K562 (cell line): ENCODE measurements at places on chromosomes 16 and 17. TPM values are rescaled to one million over a fixed set of nuclear protein-coding genes. Genes with fewer than 3 reads are reported as not detected.

GRCh38 chr16:72216767-72217166 lies 44.8 kb upstream of the PMFBP1 start:
- H3K27me3 ChIP-seq = no peaks in the 10 kb centered on the region
- H3K4me3 ChIP-seq = no peak overlapping the region
- H3K27ac ChIP-seq = no peak overlapping the region
- H3K4me1 ChIP-seq = no peaks in the 10 kb centered on the region

- H3K4me1 ChIP-seq = no peaks in the 10 kb centered on the region
- no peak overlapping the region for H3K27ac ChIP-seq
- H3K36me3 ChIP-seq = no peaks in the 10 kb centered on the region
- no peaks in the 10 kb centered on the region; the same call in 2 of the 3 replicates for H3K27me3 ChIP-seq
- no peak overlapping the region for H3K4me3 ChIP-seq
Observed at GRCh38 chr17:9290226-9290613, 268.9 kb downstream of the NTN1 start.

- H3K4me3 ChIP-seq = no peak overlapping the region
- no peaks in the 10 kb centered on the region for H3K36me3 ChIP-seq
- H3K27ac ChIP-seq = no peak overlapping the region
- DNase-seq = no peak
Observed at GRCh38 chr16:17331991-17332390, 138.8 kb downstream of the XYLT1 start.

APOH gene
- total RNA-seq = 1.1 and 1.2 TPM in 2 replicates

DNA sequence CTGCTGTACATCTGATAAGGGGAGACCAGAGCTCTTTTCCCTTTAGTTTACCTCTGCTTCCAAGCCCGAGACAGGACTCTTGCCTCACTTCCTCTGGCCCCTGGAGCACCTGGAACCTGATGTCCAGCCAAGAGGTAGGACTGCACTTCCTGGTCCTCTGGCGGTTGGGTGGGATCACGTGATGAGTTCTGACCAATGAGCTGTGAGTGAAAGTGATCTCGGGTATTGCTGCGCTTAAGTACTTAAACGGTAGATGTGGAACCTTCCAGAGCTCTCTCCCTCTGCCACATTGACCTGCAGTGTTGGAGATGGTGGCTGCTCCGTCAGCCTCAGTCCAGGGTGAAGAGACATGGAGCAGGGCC lies 67.0 kb downstream of the SMPD3 start:
- no peaks in the 10 kb centered on the region for H3K27me3 ChIP-seq
- peak; percentile 93 for DNase-seq
- no peak overlapping the region for H3K4me3 ChIP-seq
- H3K4me1 ChIP-seq = peaks cover 27% of the 10 kb centered on the region
- H3K36me3 ChIP-seq = no peaks in the 10 kb centered on the region
- H3K27ac ChIP-seq = peak overlapping the region; percentile 18; the same call in 1 of the 3 replicates

DNA sequence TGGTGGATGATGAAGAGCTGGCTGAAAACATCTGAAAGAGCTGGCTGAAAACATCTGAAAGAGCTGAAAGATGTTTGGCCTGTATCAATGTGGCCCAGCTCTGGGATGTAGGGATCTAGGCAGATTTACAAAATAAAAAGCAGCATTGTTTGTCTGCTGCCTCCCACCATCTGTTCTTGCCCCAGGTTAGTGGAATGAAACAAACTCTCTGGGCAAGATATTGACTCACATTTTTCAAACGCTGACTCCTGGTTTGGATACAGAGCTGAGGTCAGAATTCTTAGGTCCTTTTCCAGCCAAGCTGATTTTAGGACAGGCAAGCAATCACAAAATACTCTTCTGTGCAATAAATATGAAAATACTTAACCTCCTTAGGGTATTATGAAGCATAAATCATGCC lies 139.0 kb downstream of the STX8 start:
- no peaks in the 10 kb centered on the region for H3K36me3 ChIP-seq
- no peaks in the 10 kb centered on the region for H3K27me3 ChIP-seq
- H3K27ac ChIP-seq = no peak overlapping the region
- no peak overlapping the region for H3K4me3 ChIP-seq
- H3K4me1 ChIP-seq = no peaks in the 10 kb centered on the region
- DNase-seq = no peak

GRCh38 chr17:1630662-1631061 lies 2.0 kb upstream of the SLC43A2 start:
- no peak overlapping the region for H3K27ac ChIP-seq
- H3K36me3 ChIP-seq = no peaks in the 10 kb centered on the region
- H3K4me1 ChIP-seq = peaks cover 9% of the 10 kb centered on the region
- no peaks in the 10 kb centered on the region for H3K27me3 ChIP-seq

DNA sequence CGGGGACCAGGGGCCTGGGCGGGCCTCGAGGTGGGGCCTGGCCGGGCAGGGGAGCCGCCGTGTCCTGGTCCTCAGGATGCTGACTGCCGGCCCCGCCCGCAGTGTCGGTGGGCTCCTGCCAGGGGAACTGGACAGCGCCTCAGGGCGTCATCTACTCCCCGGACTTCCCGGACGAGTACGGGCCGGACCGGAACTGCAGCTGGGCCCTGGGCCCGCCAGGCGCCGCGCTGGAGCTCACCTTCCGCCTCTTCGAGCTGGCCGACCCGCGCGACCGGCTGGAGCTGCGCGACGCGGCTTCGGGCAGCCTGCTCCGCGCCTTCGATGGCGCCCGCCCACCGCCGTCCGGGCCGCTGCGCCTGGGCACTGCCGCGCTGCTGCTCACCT lies 2.3 kb upstream of the PAQR4 start:
- H3K36me3 ChIP-seq = peaks cover 13% of the 10 kb centered on the region; the same call in 1 of the 3 replicates
- no peak overlapping the region for H3K27ac ChIP-seq
- H3K27me3 ChIP-seq = no peaks in the 10 kb centered on the region
- H3K4me1 ChIP-seq = peaks cover 17% of the 10 kb centered on the region
